ENCODE measurements at places on chromosomes 12 and 14.

DNA sequence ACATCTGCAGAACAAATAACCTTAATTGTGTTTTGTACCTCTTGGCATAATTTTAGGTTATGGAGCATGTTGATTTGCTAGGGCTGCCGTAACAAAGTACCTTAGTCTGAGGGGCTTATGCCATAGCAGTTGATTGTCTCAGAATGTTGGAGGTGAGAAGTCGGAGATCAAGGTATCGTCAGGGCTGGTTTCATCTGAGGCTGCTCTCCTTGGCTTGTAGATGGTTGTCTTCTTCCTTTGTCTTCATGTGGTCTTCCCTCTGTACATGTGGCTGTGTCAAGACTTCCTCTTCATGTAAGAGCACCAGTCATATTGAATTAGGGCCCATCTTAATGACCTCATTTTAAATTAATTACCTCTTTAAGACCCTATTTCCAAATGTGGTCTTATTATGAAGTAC is 64.4 kb upstream of the PTHLH start:
- no peak overlapping the region for H3K4me3 ChIP-seq
- no peaks in the 10 kb centered on the region for H3K4me1 ChIP-seq

- H3K27ac ChIP-seq: no peak overlapping the region
- no peak overlapping the region for H3K4me3 ChIP-seq
- H3K36me3 ChIP-seq: no peaks in the 10 kb centered on the region
- no peaks in the 10 kb centered on the region for H3K27me3 ChIP-seq
Observed at GRCh38 chr12:91877022-91877421, 268.6 kb downstream of the BTG1 start.

DNA sequence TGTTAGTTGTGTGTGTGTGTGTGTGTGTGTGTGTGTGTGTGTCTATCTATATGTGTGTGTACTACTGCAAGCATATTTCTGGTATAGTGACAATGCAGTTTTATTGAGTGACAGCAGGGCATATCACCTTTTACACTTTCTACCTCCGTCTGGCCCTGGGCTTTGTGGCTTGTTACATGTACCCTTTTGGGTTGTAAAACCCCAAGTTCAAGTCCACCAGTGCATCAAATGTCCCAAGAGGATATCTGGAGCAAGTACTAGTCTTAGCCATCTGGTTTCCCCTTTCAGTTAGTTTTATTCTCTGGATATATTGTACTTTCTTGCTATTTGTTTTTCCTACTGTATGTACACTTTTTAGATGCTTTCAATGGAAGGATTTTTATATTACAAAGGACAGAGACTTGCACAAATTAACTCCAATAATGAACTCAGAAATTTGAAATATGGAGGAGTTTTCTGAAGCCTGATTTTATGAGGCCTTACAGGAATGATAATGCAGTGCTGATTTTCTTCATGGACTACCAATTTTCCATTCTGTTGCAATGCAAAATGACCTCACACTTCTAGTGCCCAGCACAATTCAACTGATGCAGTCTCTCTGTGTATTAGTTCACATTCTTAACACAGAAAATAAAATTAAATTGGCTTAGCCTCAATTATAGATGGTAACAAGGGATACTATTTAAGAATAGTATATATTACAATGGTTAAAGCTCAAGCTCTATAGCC is 29.1 kb downstream of the SLC16A7 start:
- no peaks in the 10 kb centered on the region for H3K27me3 ChIP-seq
- no peaks in the 10 kb centered on the region for H3K4me1 ChIP-seq
- DNase-seq: no peak
- H3K27ac ChIP-seq: no peak overlapping the region
- H3K4me3 ChIP-seq: no peak overlapping the region

DNA sequence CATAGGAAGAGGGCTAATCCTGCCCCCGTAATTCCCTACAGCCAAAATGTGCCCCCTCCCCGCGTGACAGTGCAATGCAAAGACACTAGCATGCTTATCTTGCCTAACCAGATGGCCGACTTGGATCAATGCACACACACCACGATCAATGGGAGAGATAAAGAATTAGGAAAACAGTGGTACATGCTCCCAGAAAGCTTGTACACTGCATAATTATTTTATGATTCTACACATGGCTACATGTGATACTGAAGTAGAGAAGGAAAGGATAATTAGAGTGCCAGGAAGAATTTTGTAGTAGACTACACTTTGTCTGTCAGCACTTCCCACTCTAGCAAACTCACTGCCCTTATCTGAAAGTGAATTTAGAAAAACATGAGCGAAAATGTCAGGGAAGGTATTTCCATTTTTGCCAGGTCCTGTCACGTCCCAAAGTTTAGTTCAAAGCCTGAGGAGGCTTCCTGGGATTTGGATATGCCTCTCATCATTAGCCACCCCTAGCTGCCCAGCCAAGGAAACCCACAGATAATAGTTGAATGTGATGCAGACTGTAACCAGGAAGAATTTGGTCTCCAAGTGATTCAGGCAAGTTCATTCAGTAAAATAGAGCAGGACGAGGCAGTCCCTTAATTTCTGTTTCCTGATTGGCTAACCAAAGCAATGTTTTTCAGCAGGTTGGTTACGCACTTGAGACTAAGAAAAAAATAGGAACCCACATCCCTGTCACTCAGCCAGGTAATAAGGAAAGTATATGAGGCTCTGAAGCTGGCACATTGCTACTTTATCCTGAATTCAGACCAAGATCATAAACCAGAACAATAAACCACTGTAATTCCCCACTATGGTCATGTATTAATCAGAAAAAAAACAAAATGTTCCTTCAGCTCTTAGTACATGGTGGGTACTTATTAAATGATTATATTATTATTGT is 199.6 kb upstream of the OTX2 start:
- no peaks in the 10 kb centered on the region for H3K36me3 ChIP-seq
- DNase-seq: no peak
- no peak overlapping the region for H3K27ac ChIP-seq
- H3K27me3 ChIP-seq: no peaks in the 10 kb centered on the region

DNA sequence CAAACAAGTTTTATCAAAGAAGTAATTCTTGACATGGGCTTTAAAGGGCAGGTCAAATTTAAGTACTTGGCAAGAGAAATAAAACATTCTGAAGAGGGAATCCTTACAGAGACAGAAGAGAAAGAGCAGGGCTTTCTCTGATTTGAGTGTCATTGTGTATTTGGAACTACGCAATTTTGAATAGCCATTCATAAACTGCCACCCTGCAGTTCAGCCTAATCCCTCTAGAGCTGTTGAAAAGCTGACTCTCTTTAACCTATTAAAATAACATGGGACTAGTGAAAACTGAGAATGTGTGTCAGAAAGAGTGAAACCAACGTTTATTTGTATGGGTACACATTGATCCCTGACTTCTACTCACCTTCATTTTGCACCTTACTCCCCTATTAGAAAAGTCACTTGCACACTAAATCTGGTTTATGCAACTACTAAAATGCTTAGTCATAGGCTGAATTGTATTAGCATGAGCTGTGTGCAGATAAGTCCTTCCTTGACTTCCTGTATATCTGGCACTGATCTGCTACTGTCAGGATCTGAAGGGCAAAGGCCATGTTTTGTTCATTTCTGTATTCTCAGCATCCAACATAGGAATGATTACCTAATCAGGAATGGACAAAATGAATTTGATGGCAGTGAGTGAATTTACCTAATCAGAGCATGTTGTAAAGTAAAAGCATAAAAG is 458.9 kb downstream of the NOVA1 start:
- H3K27me3 ChIP-seq: no peaks in the 10 kb centered on the region
- H3K36me3 ChIP-seq: no peaks in the 10 kb centered on the region
- no peak overlapping the region for H3K4me3 ChIP-seq

- DNase-seq: no peak
- H3K27ac ChIP-seq: no peak overlapping the region
- no peaks in the 10 kb centered on the region for H3K27me3 ChIP-seq
- H3K4me1 ChIP-seq: no peaks in the 10 kb centered on the region
Observed at GRCh38 chr14:86935241-86935885, 1057.6 kb downstream of the GALC start.

DNA sequence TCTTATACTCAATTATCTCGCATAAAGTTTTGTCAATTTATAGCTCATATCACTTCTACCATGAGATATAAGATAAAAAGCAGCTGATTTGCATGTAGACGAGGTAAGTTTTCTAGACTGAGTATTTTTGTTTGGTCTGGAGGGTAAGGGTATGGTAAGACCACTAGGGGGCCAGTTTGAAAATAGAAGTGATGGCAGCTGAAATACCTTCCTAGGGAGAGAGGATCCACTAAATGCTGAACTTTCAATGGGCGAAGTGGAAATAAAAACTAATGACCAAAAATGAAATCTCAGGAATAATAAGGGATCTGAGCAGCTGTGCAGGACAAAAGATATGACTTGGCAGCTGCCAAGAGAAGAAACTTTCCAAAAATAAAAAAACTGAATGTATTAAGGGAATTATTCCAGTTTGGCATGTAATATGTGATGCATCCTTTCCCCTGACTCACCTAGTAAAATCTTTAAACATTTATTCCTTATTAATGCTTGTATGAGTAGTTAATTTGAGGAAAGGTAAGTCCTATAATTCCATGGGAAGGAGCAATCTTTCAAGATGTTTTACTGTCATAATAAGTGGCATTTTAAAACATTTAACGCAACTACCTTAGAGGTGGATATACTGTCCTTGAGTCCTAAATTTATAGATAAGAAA is 754.5 kb downstream of the C12orf50 start:
- no peaks in the 10 kb centered on the region for H3K4me1 ChIP-seq
- no peak overlapping the region for H3K4me3 ChIP-seq
- no peak overlapping the region for H3K27ac ChIP-seq

- H3K4me3 ChIP-seq: no peak overlapping the region
- no peaks in the 10 kb centered on the region for H3K4me1 ChIP-seq
- H3K36me3 ChIP-seq: no peaks in the 10 kb centered on the region
- no peak for DNase-seq
- H3K27ac ChIP-seq: no peak overlapping the region
Observed at GRCh38 chr12:90791445-90791844, 163.5 kb downstream of the CCER1 start.

DNA sequence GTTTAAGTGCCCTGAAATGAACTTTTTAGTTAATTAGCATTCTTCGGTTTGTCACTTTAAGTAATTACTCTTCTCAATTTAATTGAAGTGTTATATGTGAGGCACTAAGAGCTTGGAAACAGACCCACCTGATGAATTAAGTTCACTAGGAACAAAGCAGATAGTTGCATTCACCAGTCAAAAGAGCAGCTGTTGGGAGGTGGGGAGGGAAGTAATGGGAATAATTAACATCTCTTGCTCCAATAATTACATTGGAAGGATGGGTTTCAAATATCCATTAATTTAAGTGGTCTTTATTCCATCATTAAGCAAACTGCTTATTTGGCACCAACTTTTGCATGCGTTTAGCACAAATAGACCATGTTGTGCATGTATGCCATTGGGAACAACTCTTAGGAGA is 667.2 kb downstream of the GALC start:
- DNase-seq: no peak
- no peak overlapping the region for H3K4me3 ChIP-seq
- H3K27me3 ChIP-seq: no peaks in the 10 kb centered on the region
- H3K4me1 ChIP-seq: no peaks in the 10 kb centered on the region
- H3K27ac ChIP-seq: no peak overlapping the region

DNA sequence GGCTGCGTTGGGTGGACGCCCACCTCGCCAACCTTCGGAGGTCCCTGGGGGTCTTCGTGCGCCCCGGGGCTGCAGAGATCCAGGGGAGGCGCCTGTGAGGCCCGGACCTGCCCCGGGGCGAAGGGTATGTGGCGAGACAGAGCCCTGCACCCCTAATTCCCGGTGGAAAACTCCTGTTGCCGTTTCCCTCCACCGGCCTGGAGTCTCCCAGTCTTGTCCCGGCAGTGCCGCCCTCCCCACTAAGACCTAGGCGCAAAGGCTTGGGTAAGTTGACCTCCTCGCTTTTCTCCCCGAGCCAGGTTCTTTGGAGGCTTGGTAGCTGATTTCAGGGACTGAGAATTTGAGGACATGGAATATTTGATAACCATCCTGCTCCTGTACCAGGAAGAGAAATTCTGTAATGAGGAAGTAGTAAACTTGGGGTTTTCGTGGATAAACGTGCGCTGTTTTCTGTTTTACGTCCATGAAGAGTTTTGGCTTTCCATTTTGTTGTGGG is 530 bp downstream of the APAF1 start:
- DNase-seq: no peak
- H3K27me3 ChIP-seq: no peaks in the 10 kb centered on the region
- peak overlapping the region; percentile 98 for H3K4me3 ChIP-seq
- peak overlapping the region; percentile 94 for H3K27ac ChIP-seq

GRCh38 chr12:5262885-5263284 is 169.0 kb upstream of the NTF3 start:
- H3K4me3 ChIP-seq: no peak overlapping the region
- no peaks in the 10 kb centered on the region for H3K36me3 ChIP-seq
- DNase-seq: no peak
- no peak overlapping the region for H3K27ac ChIP-seq

DNA sequence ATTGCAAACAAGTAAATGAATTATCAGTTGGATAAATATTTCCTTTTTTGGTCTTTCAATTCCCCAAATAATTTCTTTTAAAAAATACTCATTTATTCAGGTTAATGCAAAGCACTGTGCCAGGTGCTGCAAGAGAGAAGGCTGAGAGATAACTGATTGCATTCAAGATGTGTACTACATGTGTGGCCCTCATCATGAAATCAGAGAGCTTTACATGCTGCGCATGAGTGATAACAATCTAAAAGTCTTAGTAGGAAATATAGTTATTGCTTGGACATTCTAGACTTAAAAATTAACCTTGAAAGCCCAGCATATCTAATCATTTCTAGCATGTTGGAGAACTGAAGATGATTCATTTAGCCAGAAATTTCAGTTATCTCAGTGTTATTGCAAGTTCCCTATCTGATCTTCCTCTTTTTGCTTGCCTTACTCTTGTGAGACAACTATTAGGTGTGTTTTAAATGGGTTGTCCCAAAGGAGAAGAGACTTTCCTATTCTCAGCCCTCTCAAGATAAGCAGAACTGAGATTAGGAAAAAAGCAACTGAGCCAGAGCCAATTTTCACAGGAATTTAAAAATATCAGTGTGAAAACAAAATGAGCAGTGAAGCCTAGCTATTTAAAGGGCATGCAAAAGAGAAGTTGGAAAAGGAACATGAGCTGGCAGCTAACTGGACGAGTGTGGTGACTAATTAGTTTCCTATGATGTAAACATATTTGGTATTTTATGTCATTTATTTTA is 60.9 kb downstream of the PLEKHA5 start:
- no peak overlapping the region for H3K27ac ChIP-seq
- no peaks in the 10 kb centered on the region for H3K27me3 ChIP-seq
- no peaks in the 10 kb centered on the region for H3K36me3 ChIP-seq
- no peak overlapping the region for H3K4me3 ChIP-seq
- no peaks in the 10 kb centered on the region for H3K4me1 ChIP-seq

DNA sequence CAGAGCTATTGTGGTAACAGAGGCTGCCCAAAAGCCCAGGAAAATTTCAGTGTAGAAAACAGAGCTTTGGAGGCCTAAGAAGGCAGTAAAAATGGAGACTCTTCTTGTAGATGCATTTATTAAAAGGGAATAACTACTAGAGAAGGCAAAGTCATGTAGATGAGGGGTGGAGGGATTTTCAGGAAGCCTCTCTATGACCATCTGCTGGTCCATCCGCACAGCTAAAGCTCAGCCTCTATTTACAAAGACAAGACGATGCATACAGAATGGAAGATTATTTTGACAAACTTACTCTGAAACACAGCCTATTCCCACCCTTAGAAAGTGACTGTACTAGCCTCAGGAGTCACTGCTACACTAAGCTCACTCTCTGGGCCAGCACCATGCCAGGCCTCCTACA is 71.4 kb downstream of the GLRX5 start:
- no peak overlapping the region for H3K27ac ChIP-seq
- no peak overlapping the region for H3K4me3 ChIP-seq
- DNase-seq: no peak
- no peaks in the 10 kb centered on the region for H3K36me3 ChIP-seq
- no peaks in the 10 kb centered on the region for H3K27me3 ChIP-seq

GRCh38 chr12:49979016-49979586 is 6.4 kb downstream of the AQP6 start:
- H3K27ac ChIP-seq: no peak overlapping the region
- H3K27me3 ChIP-seq: no peaks in the 10 kb centered on the region
- H3K36me3 ChIP-seq: no peaks in the 10 kb centered on the region
- no peaks in the 10 kb centered on the region for H3K4me1 ChIP-seq
- no peak overlapping the region for H3K4me3 ChIP-seq

Measured in GM12878 (cell line).